T-helper 2 cell (primary cell): ENCODE measurements at places on chromosomes 5 and 9.
A peak's percentile ranks its signal among the peaks of the same experiment; 100 is the strongest.

GRCh38 chr9:106886111-106887046, 23.4 kb downstream of the ZNF462 start:
- DNase-seq = no peak

DNA sequence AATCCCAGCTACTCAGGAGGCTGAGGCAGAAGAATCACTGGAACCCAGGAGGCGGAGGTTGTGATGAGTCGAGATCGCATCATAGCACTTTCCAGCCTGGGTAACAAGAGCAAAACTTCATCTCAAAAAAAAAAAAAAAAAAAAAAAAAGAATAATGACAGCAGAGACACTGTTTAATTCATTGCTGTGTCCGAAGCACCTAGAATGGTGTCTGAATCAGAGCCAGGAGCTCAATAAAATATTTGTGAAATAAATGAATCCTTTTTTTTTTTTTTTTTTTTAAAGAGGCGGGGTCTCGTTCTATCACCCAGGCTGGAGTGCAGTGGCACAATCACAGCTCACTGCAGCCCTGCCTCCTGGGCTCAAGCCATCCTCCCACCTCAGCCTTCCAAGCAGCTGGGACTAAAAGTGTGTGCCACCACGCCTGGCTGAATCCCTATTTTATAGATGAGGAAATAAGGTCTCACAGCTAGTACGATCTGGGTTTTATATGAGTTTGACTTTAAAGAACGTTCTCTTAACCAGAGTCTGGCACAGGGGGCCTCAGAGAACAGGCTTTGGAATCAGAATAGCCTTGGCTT, 47.8 kb downstream of the THOC3 start:
- no peak for DNase-seq

DNA sequence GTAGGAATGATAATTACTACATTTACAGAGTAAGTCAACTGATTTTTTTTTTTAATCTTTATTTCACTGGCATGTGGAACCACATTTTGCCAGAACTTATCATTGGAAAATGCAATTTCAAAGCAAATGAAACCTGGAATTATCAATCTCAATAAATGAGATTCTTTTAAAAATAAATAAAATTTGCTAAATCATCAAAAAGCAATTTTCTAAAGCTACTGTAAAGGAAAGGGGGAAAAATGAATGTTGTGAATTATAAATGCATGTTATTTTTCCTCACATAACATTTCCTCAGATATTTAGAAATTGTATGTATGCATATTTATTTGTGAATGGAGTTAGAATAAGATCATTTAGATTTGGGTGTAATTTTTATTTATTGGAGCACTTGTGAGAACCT, 89.9 kb upstream of the GRHPR start:
- DNase-seq = no peak

DNA sequence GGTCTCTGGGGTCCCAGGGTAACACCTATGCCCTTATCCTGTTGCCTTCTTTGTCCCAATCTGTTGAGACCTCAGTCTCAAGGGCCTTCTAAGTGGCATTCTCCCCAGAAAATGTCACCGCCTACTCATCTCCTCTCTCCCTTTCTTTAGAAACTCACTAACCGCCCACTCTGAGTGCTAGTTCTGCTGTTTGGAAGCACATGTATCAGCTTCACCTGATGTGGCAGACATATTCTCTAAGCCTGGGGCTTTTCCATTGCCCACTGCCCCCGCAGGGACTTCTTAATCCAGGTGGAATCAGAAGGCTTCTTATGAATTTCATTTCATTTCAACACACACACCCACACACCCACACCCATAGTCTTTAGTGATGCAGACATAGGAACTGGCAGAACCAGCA, 165.1 kb downstream of the ASTN2 start:
- no peak for DNase-seq

GRCh38 chr5:163626904-163627434, 121.5 kb downstream of the MAT2B start:
- no peak for DNase-seq

GRCh38 chr5:157721159-157721558, 10.1 kb upstream of the THG1L start:
- DNase-seq = no peak

DNA sequence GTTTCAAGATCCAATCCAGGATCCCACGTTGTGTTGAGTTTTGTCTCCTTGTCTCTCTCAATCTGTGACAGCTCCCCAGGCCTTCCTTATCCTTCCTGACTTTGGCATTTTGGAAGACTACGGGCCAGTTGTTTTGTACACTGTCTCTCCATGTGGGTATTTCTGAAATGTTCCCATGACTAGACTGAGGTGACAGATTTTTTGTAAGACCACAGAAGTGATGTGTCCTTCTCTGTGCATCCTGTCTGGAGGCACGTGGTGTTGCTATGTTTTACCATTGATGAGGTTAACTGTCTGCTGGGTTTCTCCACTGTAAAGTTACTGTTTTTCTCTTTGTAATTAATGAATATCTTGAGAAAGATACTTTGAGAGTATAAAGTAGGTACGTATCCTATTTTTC, 15.7 kb upstream of the PDZD2 start:
- DNase-seq = no peak

- DNase-seq = no peak
These were observed 25.6 kb downstream of the ZNF474 start for GRCh38 chr5:122154910-122155309.

DNA sequence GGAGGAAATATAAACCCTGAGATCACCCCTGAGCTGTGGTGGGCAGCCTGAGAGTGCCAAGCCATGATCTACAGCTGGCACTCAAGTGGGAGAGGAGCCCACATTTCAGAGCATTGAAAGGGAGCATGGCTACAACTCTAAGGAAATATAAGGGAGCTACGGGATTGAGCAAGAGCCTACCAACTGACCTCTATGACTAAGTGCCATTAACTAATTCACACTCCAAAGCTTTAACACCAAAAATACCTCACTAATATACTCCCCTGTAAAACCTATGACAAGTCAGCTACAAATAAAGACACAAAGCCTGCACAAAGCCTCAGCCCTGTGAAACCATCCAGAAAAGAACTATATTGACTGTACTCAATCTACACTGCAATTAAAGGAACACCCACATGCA, 286.8 kb upstream of the RPS23 start:
- no peak for DNase-seq

- DNase-seq = no peak
These were observed 53.8 kb downstream of the TIMD4 start for GRCh38 chr5:156909180-156909579.

DNA sequence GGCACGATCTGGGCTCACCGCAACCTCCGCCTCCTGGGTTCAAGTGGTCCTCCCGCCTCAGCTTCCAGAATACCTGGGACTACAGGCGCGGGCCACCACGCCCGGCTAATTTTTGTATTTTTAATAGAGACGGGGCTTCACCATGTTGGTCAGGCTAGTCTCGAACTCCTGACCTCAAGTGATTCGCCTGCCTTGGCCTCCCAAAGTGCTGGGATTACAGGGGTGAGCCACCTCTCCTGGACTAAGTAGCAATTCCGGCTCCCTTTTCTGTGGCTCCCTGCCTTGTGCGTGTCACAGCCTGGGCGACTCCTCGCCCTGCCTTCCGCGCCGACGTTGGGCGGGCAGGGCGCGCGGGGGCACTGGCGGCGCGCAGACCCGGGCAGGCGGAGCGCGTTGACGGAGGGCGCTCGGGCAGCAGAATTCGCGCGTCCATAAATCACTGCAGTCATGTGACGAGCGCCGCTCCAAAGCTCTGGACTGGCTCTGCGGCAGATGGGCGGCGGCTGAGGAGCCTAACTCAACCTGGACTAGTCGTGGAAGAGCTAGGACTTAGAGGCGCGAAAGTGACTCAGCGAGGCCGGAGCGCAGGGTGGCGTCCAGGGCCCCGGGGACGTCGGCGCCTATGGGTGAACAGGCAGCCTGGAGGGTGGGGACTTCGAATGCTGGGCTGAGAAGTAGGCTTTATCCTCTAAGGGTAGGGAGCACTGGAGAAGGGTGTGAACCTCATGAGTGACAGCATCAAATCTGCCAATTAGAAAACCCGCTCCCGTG, 1.4 kb upstream of the CIZ1 start:
- peak; percentile 30 for DNase-seq

DNA sequence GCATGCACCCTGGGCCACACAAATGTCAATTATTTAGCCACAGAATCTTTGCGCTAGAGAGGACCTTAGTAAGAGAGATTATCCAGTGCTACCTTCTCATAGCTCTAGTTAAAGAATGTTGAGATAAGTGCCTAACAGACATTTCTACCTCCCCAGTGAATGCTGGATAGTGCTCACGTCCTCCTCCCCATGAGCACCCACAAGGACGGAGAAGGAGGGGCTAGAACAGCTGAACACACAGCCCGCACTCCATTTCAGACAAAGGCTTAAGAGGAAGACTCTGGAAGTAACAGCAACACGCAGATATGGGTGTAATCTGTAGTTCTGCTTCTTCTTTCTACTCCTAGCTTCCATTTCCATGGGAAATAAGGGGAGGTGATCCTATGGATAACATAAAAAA, 120.5 kb downstream of the FEM1C start:
- DNase-seq = no peak

DNA sequence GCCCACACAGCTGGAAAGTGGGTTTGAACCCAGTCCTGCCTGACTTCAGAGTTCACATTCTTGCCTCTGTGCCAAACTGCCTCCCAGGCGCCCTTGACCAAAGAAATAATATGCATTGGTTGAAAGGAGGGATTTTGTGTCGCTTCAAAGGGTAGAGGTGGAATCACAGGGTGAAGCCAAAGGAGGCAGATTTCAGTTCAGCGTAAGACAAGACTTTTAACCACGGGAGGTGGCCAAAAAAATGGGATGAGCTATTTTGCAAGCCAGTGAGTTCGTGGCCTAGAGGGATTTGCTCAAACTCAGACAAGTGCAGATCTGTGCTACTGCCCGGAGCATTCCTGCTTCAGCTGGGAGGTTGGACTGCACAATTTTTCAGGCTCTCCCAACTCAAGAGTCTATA, 57.6 kb upstream of the RANBP3L start:
- no peak for DNase-seq

GRCh38 chr5:1641041-1641440, 117.3 kb upstream of the LPCAT1 start:
- DNase-seq = no peak

DNA sequence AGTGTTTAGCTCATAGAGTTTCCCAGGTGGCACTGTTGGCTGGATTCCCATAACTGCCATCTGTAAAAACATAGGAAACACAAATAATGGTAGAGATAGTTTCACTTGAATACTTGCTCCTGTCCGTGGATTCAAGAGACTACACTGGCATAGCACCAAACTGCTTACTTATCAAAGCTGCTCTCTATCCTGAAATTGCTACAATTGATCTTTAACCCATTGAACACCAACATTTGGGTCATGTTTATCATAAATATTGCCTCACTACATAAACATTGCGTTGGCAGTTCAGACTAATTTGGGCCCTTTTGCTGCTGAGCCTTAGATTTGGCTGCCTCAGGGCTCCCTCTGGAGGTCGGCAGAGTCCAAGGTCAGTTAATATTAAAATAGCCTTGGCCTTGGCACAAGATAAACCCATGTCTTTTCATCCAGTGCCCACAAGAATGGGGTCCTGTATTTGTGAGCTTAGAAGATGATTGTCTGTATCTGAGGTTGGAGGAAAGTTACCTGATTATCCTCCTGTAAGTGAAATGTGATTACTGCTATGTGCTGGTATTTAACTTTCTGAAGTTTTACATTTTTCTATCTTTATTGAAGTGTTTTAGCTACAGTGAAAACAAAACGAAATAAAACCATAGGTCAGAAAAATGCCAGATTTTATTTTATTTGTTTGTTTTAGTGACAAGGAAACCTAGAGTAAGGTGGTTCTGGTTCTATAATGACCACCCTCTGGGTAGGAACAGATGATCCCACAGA, 4.0 kb upstream of the RANBP3L start:
- DNase-seq = no peak

DNA sequence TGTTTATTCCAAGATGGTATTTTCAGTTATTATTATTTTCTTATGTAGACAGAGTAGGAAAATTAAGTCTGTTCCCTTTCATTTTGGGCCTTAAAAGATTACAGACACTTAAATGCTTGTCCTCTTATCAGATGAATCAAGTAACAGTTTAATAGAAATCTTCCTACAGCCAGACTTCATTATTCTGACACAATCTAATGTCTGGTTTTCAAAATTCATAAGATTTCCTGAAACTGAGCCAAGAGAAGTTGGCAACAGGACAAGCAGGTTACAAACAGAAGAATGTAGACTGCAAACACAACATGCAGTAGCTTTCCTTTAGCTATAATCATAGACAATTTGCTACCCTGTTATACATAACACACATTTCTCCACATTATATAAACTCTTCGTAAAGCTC, 130.5 kb downstream of the FBXL17 start:
- DNase-seq = no peak

- DNase-seq = no peak
These were observed 58.1 kb downstream of the ZNF474 start for GRCh38 chr5:122187426-122187825.

GRCh38 chr5:45862763-45863162, 166.6 kb upstream of the HCN1 start:
- no peak for DNase-seq

- no peak for DNase-seq
These were observed 4.7 kb downstream of the SLC2A6 start for GRCh38 chr9:133474215-133474614.

GRCh38 chr9:126667190-126668055, 53.7 kb downstream of the LMX1B start:
- DNase-seq = no peak

- DNase-seq = no peak
These were observed 10.7 kb downstream of the SLC25A25 start for GRCh38 chr9:128078504-128079434.

DNA sequence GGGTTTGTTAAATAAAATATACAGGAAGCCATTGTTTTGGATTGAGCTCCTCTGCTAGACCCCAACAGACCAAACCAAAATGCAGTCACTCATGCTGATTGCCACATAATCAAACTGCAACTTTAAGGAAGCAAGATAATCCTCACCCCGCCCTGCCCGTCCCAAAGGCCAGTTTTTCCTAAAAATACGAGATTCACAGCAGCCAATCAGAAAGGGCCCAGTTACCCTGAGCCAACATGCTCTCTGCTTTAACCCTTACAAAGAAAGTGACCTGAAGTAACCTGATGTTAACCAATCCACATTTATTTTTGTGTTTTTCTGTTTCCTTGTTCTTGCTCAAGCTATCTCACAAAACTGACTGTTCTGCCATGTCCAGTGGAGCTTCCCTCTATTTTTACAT, 21.5 kb upstream of the RNF20 start:
- no peak for DNase-seq

- DNase-seq = no peak
These were observed 58.1 kb upstream of the HSPB3 start for GRCh38 chr5:54397420-54397819.

- no peak for DNase-seq
These were observed 1.1 kb downstream of the F2RL2 start for GRCh38 chr5:76622076-76622475.

- DNase-seq = no peak
These were observed 265.5 kb upstream of the ADAMTSL1 start for GRCh38 chr9:18208166-18209059.

DNA sequence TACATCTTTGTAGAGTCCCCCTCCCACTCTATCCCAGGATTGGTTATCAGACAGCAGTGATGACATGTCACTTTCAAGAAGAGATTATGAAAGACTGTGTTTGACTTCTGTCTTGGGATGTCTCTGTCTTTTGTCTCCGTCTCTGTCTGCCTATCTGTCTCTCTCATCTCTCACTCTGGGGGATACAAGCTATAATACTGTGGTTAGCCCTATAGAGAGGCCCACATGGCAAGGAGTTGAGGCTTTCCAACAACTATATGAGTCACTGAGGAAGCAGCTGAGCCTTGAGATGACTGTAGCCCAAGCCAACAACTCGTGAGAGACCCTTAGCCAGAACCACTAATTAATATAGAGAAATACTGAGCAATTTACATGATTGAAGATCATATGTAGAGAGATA, 284.8 kb downstream of the PDE4D start:
- DNase-seq = peak; percentile 19
